ENCODE measurements at places on chromosomes 1 and 21. TPM values are rescaled to one million over a fixed set of nuclear protein-coding genes. Genes with fewer than 3 reads are reported as not detected.

DNA sequence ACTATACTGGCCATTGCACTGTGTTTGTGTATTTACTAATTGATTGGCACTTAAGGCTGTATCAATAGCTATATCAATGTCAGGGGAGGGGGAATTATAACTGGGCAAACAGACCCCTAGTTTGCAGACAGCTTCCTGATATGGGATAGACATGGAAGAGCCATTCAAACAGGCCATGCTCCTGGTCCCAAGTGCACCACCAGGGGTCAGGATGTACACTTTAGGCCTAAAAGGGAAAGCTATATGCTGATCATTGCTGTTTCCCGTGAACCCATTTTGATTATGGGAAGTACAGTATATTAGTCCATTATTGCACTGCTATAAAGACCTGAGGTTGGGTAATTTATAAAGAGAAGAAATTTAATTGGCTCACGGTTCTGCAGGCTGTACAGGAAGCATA lies 124.9 kb upstream of the BACE2 start:
- DNase-seq, result no peak

DNA sequence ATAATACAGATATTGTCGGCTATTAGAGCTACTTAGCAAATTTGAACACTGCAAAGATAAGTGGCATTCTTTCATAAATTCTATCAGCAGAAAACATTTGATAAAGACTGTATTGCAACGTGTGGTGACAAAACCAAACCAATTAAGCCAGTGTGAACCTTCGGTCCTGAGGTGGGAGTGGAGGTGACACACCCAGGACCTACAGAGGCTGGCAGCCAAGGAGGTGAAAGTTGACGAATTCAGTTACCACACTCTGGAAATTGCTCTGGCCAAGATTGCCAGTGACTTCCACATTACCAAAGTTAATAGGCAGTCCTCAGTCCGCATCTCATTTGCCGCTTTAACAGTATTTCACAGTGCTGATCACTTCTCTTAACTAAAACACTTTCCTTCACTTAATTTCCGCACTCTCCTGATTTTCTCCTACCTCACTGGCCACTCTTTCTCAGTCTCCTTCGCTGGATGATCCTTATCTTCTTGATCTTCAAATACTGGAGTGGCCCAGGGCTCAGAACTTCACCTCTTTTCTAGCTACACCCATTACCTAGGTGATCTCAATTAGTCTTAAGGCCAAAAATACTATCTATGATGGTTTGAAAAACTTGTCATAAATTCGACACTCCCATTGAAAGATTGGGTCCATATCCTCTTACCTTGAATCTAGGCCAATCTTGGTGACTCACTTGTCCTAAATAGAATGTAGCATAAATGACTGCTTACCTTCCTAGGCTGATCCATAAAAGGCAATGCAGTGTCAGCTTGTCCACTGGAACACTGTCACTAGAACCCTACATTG lies 5.1 kb upstream of the CDC42BPA start:
- no peak for DNase-seq

GRCh38 chr1:25245809-25246599 lies 1.2 kb downstream of the RSRP1 start:
- DNase-seq, result no peak

The FLG2 gene
- not detected for total RNA-seq

The AGRN gene
- total RNA-seq, result 8.3 TPM

DNA sequence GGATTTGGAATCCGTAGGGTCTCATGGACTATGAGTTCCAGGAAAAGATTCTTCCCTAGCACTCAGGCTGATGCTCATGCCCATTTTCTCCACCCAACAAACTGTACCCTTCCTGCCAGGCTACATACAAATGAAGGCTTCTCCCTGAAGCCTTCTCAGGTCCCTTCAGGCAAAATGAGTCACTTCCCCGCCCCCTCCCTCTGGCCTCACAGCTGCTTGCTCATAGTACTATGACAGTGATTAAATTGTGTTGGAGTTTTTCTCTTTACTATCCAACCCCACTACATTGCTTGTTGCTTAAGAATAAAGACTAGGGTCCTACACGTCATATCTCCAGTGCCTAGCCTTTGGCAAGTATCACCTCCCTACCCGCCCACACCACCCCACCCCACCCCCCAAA lies 207.6 kb upstream of the NFIA start:
- DNase-seq, result no peak

The ADGRB2 gene
- 0.27 TPM for total RNA-seq

The KCNJ10 gene
- not detected for total RNA-seq

The GUCA2B gene
- not detected for total RNA-seq

DNA sequence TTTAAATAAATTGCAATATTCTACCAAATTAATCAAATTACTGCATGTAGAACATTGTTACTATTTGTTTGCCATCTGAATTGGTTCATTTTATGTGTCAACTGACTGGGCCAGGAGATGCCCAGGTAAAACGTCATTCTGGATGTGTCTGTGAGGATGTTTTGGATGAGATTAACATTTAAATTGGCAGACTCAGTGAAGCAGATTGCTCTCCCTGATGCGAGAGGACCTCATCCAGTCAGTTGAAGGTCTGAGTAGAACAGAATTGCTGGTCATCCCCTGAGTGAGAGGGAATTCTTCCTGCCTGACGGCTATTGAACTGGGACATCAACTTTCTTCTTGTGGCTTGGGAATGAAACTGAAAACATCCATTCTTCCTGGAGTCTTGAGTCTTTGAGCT lies 122.0 kb upstream of the GREM2 start:
- no peak for DNase-seq

- DNase-seq, result no peak
These were observed 4.6 kb upstream of the SLC6A9 start for GRCh38 chr1:44035726-44036408.

- DNase-seq, result no peak
These were observed 27.2 kb downstream of the IGFN1 start for GRCh38 chr1:201217851-201218250.

- no peak for DNase-seq
These were observed 73.5 kb downstream of the TMEM200B start for GRCh38 chr1:29050166-29050565.

DNA sequence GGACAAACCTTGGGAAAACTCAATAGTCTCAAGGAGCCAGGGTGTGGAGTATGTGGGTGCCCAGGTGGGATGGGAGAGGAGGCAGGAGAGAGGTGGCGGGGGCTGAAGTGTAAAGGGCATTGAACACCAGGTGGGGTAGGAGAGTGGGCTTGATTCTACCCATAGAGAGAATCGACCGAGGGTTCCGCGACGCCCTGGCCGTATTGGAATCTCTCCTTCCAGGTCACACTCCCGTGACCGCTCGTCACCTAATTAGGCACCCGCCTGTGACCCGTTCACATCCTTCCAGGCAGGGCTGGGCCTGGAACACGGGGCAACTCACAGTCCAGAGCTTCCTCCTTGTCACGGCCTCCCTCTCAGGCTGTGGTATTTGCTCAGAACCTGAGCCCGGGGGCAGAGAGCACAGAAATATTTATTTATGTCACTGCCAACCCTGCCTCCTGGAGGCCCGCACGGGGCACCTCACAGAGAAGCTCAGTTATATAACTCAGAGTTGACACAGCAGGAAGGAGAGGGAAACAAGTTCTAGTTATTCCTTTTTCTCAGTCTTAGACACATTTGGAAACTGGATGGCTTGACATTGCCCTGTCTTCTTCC lies 12.0 kb downstream of the NCMAP start:
- no peak for DNase-seq

DNA sequence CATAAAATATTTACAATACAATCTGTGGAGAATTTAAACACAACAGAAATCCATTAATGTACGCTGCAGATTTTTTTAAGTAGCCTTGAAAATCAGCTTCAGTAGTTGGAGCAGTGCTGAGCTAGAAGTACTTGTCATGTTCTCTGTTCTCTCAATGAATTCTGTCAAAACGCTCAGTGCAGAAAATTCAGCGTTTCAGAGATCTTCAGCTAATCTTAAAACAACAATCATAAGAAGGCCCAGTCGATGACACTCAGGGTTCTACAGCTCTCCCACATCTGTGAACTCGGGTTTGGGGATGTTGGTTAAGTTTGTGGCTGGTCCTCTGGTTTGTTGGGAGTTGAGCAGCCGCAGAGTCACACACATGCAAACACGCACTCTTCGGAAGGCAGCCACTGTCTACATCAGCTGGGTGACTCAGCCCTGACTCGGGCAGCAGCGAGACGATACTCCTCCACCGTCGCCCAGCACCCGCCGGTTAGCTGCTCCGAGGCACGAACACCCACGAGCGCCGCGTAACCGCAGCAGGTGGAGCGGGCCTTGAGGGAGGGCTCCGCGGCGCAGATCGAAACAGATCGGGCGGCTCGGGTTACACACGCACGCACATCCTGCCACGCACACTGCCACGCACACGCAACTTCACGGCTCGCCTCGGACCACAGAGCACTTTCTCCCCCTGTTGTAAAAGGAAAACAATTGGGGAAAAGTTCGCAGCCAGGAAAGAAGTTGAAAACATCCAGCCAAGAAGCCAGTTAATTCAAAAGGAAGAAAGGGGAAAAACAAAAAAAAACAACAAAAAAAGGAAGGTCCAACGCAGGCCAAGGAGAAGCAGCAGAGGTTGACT lies 161.2 kb downstream of the RUNX1 start:
- DNase-seq, result peak; percentile 87

The ACOT7 gene
- total RNA-seq, result 101 TPM

- no peak for DNase-seq
These were observed 23.7 kb downstream of the ELAVL4 start for GRCh38 chr1:50132347-50132894.

- DNase-seq, result peak; percentile 53
These were observed 23.4 kb downstream of the LDLRAP1 start for GRCh38 chr1:25566730-25567341.

The IL12RB2 gene
- 31.8 TPM for total RNA-seq

DNA sequence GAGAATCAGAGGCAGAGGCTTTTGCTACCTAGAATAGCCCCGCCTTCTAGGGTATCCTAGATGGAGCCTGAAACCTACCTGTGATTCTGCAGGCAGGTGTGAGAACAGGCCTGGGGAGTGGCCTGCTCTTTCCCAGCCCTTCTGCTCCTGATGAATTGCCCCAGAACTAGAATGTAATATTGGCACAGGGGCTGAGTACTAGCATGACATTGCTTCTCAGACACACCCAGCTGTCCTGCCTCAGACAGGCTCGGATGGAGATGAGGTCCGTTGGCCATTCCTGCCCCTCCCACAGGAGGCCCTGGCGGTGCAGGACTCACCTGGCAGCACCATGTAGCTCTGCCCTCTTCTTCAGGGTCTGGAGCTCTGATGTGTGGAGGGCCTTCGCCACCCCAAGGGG lies 237.6 kb downstream of the GRIK3 start:
- DNase-seq, result no peak

- DNase-seq, result no peak
These were observed 34.7 kb downstream of the LRRC3 start for GRCh38 chr21:44489962-44490361.

The KCNJ15 gene
- total RNA-seq, result not detected

DNA sequence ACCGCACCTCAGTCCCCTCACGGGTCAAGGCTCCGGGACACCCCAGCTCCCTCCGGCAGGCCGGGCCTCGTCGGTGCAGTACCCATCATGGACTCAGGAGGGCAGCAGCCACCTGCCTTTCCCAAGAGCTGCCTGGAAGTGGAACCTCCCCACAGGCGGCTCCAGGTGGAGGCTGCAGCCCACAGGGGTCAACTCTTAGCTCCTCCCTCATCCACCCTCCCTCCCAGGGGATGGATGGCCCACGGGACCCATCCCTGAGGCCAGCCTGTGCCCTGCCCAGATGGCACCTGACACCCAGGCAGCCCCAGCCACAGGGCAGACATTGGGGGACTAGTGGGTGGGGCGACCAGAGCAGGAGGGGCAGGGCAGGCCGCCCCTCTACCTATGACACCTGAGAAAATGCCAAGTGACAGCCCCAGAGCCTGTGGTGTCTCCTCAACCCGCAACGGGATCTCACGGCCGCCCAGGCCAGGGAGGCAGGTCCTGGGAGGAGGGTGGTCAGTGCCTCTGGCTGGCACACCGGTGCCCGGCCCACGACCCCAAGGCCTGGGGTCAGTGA lies 1.2 kb upstream of the ARHGEF16 start:
- peak; percentile 74 for DNase-seq

Measured in activated CD4-positive, alpha-beta T cell treated with anti-CD3 and anti-CD28 coated beads, Interleukin-2, amount 10 ng/mL, durations not matched to agents 7 days and 5 days (primary cell).